ENCODE measurements at places on chromosomes 6 and 20. TPM values are rescaled to one million over a fixed set of nuclear protein-coding genes. Genes with fewer than 3 reads are reported as not detected.
A peak's percentile ranks its signal among the peaks of the same experiment; 100 is the strongest.

Gene CENPW
- total RNA-seq = 54.1 TPM

Gene KIF25
- not detected for total RNA-seq

- no peaks in the 10 kb centered on the region for H3K36me3 ChIP-seq
- H3K27me3 ChIP-seq = no peaks in the 10 kb centered on the region
- DNase-seq = no peak
- peaks cover 32% of the 10 kb centered on the region for H3K4me1 ChIP-seq
- peak overlapping the region; percentile 70 for H3K4me3 ChIP-seq
- H3K27ac ChIP-seq = no peak overlapping the region
Measured at GRCh38 chr20:58894652-58895447, 42.3 kb downstream of the GNAS start.

Gene HLA-DQB2
- total RNA-seq = 0.97 TPM

DNA sequence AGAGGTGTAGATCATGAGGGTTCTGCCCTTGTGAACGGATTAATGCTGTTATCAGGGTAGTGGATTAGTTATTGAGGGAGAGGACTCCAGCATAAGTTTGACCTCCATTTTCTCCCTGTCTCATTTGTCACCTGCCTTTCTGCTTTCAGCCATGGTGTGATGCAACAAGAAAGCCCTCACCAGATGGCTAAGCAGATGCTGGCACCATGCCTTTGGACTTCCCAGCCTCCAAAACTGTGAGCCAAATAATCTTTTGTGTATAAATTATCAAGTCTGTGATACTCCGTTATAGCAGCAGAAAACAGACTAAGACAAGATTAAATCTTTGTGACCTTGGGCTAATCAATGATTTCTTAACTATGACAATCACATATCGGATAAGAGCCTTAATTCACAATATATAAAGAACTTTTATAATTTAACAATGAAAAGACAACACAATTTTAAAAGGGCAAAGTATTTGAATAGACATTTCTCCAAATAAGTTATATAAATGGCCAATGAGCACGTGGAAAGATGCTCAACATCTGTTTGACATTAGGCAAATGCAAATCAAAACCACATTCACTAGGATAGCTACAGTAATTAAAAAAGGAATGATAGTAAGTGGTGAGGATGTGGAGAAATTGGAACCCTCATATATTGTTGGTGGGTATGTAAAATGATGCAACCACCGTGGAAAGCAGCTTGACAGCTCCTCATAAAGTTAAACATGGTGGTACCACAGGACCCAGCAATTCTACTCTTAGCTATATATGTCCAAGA is 45.3 kb upstream of the IFNGR1 start:
- H3K27me3 ChIP-seq = no peaks in the 10 kb centered on the region
- DNase-seq = no peak
- H3K27ac ChIP-seq = no peak overlapping the region
- H3K4me3 ChIP-seq = no peak overlapping the region
- H3K4me1 ChIP-seq = peaks cover 12% of the 10 kb centered on the region
- H3K36me3 ChIP-seq = no peaks in the 10 kb centered on the region

DNA sequence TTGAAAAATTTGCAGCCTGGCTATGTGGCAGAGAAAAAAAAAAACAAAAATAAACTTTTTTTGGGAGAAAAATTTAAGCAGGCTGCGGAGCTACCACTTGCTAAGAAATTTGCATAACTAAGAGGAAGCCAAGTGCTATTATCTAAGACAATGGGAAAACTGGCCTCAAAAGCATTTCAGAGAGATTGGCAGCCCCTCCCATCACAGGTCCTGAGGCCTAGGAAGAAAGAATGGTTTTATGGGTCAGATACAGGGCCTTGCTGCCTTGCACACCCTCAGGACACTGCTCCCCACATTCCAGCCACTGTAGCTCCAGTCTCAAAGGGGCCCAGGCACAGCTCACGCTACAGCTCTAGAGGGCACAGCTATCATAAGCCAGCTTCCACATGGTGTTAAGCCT is 777.9 kb downstream of the TENT5A start:
- no peaks in the 10 kb centered on the region for H3K36me3 ChIP-seq
- no peak overlapping the region for H3K4me3 ChIP-seq
- no peak overlapping the region for H3K27ac ChIP-seq
- no peak for DNase-seq
- no peaks in the 10 kb centered on the region for H3K4me1 ChIP-seq
- no peaks in the 10 kb centered on the region for H3K27me3 ChIP-seq

DNA sequence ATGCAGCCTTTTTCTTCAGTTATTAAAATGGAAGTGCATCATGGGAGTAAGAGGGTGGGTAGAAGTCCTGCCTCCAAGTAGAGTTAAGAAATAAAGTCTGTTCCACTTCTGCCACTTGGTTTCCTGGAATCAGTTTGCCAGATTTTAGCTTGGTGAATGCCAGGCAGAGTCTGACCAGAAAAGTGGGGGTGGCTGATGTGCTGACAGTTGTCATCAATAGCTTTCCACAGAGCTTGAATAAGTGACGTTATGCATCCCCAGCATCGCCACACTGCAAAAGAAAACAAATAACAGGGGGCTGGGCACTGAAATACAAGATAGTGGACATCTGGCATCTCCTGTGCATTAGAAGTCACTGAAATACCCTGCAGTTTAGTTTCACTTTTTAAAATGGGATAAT is 30.8 kb upstream of the CEP162 start:
- H3K27ac ChIP-seq = no peak overlapping the region
- H3K27me3 ChIP-seq = no peaks in the 10 kb centered on the region
- no peaks in the 10 kb centered on the region for H3K36me3 ChIP-seq
- no peak overlapping the region for H3K4me3 ChIP-seq
- DNase-seq = no peak

Gene NOL4L
- total RNA-seq = 15.8 TPM
